ENCODE measurements at places on chromosomes 2 and 18. TPM values are rescaled to one million over a fixed set of nuclear protein-coding genes. Genes with fewer than 3 reads are reported as not detected.
A peak's percentile ranks its signal among the peaks of the same experiment; 100 is the strongest.

- H3K27ac ChIP-seq, result peak overlapping the region; percentile 34
- no peak for DNase-seq
- H3K36me3 ChIP-seq, result no peaks in the 10 kb centered on the region
- H3K4me1 ChIP-seq, result no peaks in the 10 kb centered on the region
- no peaks in the 10 kb centered on the region for H3K27me3 ChIP-seq
Observed at GRCh38 chr18:22872900-22873537, 60.1 kb upstream of the RBBP8 start.

- H3K27ac ChIP-seq, result no peak overlapping the region
- no peak for DNase-seq
- H3K36me3 ChIP-seq, result no peaks in the 10 kb centered on the region
- H3K4me1 ChIP-seq, result no peaks in the 10 kb centered on the region
- H3K27me3 ChIP-seq, result no peaks in the 10 kb centered on the region
Observed at GRCh38 chr18:73961804-73962203, 185.8 kb downstream of the FBXO15 start.

- no peaks in the 10 kb centered on the region for H3K27me3 ChIP-seq
- H3K27ac ChIP-seq, result no peak overlapping the region
- no peaks in the 10 kb centered on the region for H3K36me3 ChIP-seq
- H3K4me1 ChIP-seq, result no peaks in the 10 kb centered on the region
Observed at GRCh38 chr2:215828528-215829184, 184.7 kb downstream of the MREG start.

The KRTCAP3 gene
- total RNA-seq, result 91.8 TPM

DNA sequence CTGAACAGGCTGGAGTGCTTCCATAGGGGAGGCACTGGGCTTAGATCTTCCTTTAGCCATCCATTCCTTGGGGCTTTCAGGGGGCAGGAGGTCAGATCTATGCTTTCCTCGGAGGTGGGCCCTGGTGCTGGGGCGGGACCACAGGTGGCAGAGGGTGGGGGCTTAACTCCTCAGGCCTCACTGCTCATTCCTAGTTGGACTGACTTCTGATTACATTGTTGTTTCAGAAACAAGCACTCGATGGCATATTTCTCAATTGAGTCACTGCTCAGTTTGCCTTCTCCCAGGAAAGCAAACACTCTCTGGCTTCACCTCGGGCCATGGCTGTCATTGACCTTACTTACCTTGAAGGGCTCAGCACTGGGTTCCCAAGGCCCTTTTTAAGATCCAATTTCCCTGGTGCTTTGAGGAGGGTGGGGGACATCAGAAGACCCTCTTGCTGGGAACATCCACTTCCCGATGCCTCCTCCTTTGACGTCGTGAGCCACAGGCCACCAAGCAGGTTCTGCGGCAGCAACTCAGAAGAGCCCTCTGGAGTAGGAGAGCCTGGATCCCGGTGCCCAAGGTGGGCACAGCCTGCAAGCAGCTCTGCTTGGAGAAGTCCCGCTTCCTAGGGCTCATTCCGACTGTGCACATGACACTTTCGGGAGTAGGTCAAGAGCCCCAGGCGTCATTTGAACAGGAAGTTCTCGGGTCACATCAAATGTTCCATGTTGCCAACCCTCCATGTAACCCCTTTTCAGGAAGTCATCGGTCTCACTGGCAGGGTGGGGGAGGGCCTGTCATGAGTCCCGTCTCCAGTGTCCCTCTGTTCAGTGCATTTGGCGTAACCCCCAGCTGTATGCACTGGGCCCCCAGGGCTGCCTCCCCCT lies 40.6 kb downstream of the SDC1 start:
- H3K27me3 ChIP-seq, result no peaks in the 10 kb centered on the region
- no peaks in the 10 kb centered on the region for H3K36me3 ChIP-seq
- DNase-seq, result no peak

DNA sequence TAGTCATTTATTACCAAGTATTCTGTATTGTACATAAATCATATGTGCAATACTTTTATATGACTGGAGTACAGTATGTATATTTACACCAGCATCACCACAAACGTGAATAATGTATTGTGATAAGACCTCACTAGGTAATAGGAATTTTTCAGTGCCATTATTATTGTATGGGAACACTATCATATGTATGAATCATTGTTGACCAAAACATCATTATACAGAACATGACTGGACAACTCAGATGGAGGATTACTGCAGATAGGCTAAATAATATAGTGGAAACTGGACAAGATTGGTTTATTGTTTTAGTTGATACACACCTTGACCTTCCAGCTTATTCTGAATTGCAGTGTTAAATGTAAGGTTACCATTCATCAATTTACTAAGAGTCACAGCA lies 33.4 kb downstream of the VAPA start:
- H3K27me3 ChIP-seq, result no peaks in the 10 kb centered on the region
- no peak overlapping the region for H3K27ac ChIP-seq
- no peak for DNase-seq
- no peak overlapping the region for H3K4me3 ChIP-seq

DNA sequence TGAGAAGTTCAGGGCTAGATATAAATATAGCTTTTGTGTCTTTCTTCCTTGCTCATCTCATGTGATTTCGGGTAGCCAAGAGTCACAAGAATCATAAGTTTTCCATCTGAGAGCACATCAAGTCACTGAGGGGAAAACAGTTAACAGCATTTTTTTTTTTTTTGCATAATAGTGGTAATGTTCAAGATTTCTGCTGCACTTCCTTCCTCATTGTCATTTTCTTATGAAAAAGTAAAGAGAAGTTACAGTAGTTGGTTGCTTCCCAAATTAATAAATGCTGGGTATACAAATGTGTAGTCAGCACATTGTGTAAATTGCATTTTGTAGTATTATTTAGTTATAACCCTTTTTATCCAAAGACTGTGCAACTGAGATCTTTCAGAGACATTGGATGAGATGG lies 93.6 kb downstream of the ZEB2 start:
- no peak overlapping the region for H3K4me3 ChIP-seq
- no peak for DNase-seq
- H3K36me3 ChIP-seq, result no peaks in the 10 kb centered on the region
- H3K27me3 ChIP-seq, result no peaks in the 10 kb centered on the region
- no peaks in the 10 kb centered on the region for H3K4me1 ChIP-seq

DNA sequence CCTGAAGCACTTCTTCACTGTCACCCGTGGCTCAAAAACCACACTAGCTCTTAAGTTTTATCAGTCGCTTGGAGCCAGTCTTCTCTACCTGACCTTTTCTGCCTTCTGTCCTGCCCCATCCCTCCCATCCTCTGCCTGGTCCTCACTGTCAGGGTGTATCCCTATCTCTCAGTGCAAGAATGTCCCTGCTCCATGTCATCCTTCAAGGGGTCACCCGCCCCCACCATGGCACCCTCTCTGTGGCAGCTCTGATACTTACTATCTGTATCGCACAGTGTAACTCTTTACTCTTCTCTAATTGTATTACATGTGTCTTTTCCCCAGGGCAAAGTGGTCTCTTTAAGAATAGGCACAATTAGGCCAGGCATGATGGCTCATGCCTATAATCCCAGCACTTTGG lies 4.4 kb downstream of the VAMP5 start:
- no peak overlapping the region for H3K4me3 ChIP-seq
- H3K27ac ChIP-seq, result no peak overlapping the region
- H3K27me3 ChIP-seq, result no peaks in the 10 kb centered on the region

DNA sequence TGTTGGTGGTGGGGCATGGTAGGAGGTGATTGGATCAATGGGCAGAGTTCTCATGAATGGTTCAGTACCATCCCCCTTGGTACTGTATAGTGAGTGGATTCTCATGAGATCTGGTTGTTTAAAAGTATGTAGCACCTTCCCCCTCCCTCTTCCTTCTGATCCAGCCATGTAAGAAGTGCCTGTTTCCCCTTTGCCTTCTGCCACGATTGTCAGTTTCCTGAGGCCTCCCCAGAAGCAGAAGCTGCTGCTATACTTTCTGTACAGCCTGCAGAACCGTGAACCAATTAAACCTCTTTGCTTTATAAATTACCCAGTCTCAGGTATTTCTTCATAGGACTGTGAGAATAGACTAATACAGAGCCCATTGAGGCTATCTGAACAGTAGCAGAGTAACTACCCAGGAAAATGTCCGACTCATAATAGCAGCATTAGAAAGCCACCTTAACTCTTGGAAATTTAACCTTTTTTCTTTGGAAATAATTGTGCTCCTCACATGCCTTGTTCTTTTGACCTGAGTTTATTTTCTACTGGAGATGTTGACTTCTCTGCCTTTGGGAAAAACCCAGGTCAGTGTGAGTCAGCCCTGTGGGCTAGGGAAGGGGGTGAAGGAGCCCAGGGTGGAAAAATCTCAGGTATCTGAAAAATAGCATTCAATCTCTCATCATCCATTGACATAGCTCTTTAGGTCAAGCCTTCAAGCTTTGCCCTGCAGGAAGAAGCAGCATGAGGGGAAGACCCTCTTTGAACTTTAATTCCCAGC lies 18.1 kb downstream of the CYP1B1 start:
- no peak overlapping the region for H3K4me3 ChIP-seq
- no peak overlapping the region for H3K27ac ChIP-seq
- H3K4me1 ChIP-seq, result no peaks in the 10 kb centered on the region
- DNase-seq, result no peak

- no peak for DNase-seq
- H3K4me3 ChIP-seq, result no peak overlapping the region
- no peaks in the 10 kb centered on the region for H3K27me3 ChIP-seq
- H3K36me3 ChIP-seq, result peaks cover 2% of the 10 kb centered on the region
- no peak overlapping the region for H3K27ac ChIP-seq
Observed at GRCh38 chr2:3466482-3466863, 52.9 kb downstream of the ADI1 start.

DNA sequence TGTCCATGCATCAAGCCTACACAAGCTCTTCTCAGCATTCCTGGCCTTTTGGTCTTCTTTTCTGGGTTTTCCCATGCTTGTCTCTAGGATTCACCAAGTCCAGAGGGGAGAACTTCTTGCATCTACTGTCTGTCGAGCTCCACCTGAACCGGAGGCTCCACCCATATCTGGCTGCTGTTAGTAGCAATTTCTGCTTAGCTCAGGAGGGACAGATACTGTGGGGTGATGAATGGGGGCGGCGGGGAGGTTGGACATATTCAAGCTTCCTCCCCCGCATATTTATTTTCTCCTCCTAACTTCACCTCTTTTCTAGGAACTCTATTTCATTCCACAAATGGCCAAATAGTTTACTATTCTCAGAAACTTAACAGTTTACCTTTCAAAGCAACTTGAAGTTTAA lies 163.5 kb downstream of the PTH2R start:
- no peak for DNase-seq
- no peak overlapping the region for H3K4me3 ChIP-seq
- H3K36me3 ChIP-seq, result no peaks in the 10 kb centered on the region

DNA sequence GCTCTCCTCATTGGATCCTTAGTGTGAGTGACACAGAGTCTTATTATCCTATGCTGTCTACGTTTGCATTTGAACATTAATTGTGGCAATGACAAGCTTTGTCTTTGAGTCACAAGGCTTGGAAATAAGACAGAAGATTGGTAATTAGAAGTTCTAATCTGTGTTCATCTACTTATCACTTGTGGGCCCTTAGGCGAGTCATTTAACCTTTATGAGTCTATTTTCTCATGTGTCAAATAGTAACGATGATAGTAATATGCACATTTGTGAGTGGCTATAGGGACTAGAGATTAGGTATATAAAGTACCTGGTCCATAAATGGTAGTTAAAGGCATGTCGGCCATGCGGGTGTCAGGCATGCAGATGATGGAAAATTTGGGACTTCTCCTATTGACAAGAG lies 105.6 kb upstream of the NABP1 start:
- H3K27ac ChIP-seq, result no peak overlapping the region
- H3K27me3 ChIP-seq, result no peaks in the 10 kb centered on the region

The SPP2 gene
- total RNA-seq, result not detected

GRCh38 chr2:237879058-237879430 lies 19.6 kb downstream of the RAMP1 start:
- no peak overlapping the region for H3K4me3 ChIP-seq
- no peak overlapping the region for H3K27ac ChIP-seq
- no peaks in the 10 kb centered on the region for H3K36me3 ChIP-seq
- no peaks in the 10 kb centered on the region for H3K4me1 ChIP-seq

- DNase-seq, result no peak
- no peaks in the 10 kb centered on the region for H3K36me3 ChIP-seq
- H3K4me1 ChIP-seq, result no peaks in the 10 kb centered on the region
- no peak overlapping the region for H3K4me3 ChIP-seq
- no peak overlapping the region for H3K27ac ChIP-seq
Observed at GRCh38 chr2:219286436-219287115, 7.4 kb downstream of the DNAJB2 start.

GRCh38 chr2:6944555-6944954 lies 27.3 kb downstream of the RNF144A start:
- H3K27me3 ChIP-seq, result no peaks in the 10 kb centered on the region
- no peak overlapping the region for H3K4me3 ChIP-seq
- no peaks in the 10 kb centered on the region for H3K36me3 ChIP-seq
- DNase-seq, result no peak
- no peaks in the 10 kb centered on the region for H3K4me1 ChIP-seq

The RFX8 gene
- not detected for total RNA-seq

GRCh38 chr2:241199897-241200821 lies 11.7 kb downstream of the ANO7 start:
- H3K4me3 ChIP-seq, result no peak overlapping the region
- H3K27ac ChIP-seq, result no peak overlapping the region
- H3K27me3 ChIP-seq, result no peaks in the 10 kb centered on the region
- no peaks in the 10 kb centered on the region for H3K4me1 ChIP-seq
- no peaks in the 10 kb centered on the region for H3K36me3 ChIP-seq

The AQP12A gene
- total RNA-seq, result 20.5 TPM

- peak overlapping the region; percentile 41 for H3K27ac ChIP-seq
- no peaks in the 10 kb centered on the region for H3K27me3 ChIP-seq
- H3K4me1 ChIP-seq, result peaks cover 7% of the 10 kb centered on the region
- H3K4me3 ChIP-seq, result no peak overlapping the region
- no peak for DNase-seq
Observed at GRCh38 chr2:241788572-241788971, 11.9 kb downstream of the GAL3ST2 start.

GRCh38 chr18:34039611-34040010 lies 185.1 kb downstream of the NOL4 start:
- no peak overlapping the region for H3K27ac ChIP-seq
- H3K4me3 ChIP-seq, result no peak overlapping the region
- H3K36me3 ChIP-seq, result no peaks in the 10 kb centered on the region
- no peak for DNase-seq

The NGEF gene
- total RNA-seq, result 34.0 TPM

DNA sequence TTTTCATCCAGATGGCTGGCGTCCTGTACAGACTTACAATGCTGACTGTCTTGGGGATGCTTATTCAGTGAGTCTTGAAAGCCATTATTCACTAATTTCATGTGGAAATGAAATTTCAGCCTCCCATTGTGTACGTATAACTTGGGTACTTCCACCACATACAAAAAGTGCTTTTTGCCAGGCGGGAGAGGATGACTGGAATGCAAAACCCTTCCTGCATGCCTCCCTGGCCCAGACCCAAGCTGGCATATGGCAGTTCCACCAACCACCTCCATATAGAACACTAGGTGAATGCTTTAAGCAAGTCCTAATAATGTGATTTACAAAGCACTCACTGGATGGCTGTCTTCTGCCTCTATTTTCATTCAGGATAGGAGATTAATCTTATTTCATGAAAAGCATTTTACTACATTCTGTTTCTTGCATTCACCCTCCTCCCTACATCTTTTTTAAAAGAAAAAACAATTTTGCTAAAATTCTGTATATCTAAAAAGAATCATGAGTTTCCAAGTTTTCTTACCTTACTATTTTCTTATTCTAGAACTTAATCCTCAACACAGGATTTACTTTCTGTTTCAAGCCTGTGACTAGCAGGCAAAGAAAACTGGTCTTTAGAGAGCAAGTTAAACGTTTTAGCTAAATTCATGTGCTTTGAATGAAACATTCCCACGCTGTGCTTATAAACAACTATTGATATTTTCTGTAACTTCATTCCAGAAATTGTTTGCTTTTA lies 327.6 kb downstream of the NCKAP5 start:
- no peaks in the 10 kb centered on the region for H3K36me3 ChIP-seq
- H3K27ac ChIP-seq, result no peak overlapping the region
- no peaks in the 10 kb centered on the region for H3K27me3 ChIP-seq
- no peak for DNase-seq
- H3K4me3 ChIP-seq, result no peak overlapping the region
- H3K4me1 ChIP-seq, result no peaks in the 10 kb centered on the region

All from colonic mucosa (tissue), 4 donors.